Stimulated activated CD4-positive, alpha-beta T cell treated with anti-CD3 and anti-CD28 coated beads, Interleukin-2, amount 100 ng/mL, for 4 hours (primary cell): ENCODE measurements at places on chromosomes 5 and 9.

- DNase-seq, result peak; percentile 31
These were observed 52.6 kb upstream of the KLF9 start for GRCh38 chr9:70466976-70467561.

GRCh38 chr9:132267660-132268059 is 87.1 kb downstream of the SETX start:
- no peak for DNase-seq

DNA sequence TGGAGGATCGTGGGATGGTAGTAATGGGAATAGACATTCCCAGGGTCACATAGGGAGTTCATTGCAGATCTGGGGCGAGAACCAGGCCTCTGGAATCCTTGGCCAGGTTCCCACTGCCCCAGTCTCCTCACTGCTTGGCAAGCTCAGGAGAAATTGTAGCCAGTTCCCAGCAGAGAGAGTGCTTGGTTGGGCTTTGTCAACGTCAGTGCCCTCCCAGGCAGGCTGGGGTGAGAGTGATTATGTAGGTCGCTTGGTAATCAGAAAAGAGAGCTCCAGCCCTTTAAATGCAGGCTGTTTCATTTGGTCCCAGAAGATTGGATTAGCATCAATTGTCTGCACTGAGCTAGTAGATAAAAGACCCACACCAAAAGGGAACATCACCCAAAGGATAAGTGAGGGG is 51.8 kb upstream of the GALNT10 start:
- no peak for DNase-seq

DNA sequence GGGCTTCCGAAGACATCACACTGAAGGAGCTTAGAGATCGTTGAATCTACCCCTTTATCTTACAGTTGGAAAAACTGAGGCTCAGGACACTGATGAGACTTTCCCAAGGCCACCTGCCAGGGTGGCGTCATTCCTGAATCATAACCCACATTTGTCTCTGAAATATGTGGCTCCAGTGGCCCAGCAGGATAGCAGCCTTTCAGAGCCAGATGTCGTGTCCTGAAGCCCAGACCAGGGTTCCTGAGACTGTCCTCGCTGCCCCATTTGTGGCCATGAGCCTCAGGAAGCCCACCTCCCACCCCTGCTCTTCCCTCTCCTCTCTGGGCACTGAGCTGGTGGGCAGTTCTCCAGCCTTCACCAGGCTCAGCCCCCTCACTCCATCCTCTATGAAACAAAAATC is 2.4 kb downstream of the HMCN2 start:
- DNase-seq, result no peak

DNA sequence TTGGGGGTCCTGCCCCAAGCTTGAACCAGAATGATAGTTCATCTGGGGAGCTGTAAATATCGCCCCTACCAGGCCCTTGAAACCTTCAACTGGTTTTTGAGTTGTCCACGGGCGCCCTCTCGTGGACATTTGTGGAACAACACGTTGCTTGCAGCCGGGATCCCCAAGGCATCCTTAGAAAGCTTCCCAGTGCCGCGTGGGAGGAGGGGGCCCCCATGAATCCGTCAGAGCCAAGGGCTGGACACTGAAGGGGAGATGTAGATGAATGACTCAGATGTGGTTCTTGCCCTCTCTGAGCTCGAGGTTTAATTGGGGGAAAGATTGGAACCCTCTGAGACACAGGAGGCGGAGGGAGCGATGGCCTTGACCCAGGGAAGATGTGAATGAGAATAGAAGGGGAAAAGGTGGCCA is 31.8 kb upstream of the ORM1 start:
- DNase-seq, result peak; percentile 39

DNA sequence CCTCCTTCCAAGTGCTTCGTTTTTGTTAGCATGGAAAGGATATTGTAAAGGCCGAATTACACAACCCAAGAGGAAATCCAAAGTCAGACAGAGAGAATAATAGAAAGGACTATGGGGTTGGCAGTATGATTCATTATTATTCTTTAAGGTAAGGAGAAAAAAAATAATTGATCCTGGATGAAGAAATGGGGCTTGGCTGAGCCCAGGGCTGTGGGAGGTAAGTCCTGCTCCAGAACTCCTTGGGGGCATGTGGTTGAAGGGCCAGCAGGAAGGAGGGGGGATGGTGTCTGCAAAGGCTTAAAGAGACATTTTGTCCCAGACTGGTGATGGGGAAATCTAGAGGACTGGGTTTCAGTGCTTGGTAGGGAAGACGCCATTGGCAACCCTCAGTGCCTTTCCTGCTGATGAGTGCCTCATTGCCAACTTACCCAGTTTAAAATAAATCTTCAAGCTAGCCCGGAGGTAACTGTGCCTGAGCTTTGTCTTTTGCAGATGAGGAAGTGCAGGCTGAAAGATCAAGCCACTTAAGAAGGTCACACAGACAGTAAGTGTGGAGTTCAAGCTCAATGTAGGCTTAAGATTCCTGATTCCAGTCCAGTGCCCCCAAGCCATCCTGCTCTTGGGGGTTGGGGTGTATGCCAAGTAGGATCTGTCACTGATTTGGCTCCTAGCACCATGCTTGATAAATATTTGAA is 30.2 kb downstream of the FOXI1 start:
- no peak for DNase-seq

DNA sequence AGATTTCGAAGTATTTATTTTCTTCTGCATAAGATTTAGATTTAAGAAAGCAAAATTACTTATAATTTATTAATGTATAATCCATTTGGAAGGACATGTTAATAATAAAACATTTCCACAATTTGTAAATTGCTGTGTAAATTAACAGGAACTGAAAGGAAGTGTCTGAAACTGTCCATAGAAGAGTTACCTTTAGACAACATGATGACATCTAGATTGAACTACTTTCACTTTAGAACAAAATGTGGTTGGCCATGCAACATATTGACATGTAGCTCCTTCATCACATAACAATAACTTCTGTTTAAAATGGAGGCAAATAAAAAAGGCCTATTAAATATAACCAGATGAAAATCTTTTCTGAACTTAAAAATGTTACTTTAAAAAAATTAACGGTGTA is 1849.5 kb upstream of the ACO1 start:
- no peak for DNase-seq

GRCh38 chr5:117803533-117803932 is 1184.8 kb downstream of the DTWD2 start:
- no peak for DNase-seq

DNA sequence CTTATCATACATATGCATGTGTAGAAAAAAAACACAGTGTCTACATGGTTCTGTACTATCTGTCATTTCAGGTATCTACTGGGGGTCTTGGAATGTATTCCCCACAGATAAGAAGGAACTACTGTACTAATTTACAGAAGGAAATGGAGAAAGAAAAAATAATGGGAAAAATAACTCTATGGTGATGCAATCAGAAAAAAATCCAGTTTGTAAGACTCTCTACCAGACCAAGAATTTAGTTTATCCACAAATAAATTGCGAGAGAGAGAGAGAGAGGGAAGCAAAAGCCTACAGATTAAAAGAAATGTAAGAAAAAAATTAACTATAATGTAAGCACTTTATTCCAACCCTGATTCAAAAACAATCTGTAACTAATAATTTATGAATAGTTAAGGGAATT is 708.6 kb upstream of the ZNF608 start:
- no peak for DNase-seq

- no peak for DNase-seq
These were observed 29.3 kb downstream of the GRAMD2B start for GRCh38 chr5:126452477-126452876.

GRCh38 chr5:10511741-10512640 is 51.9 kb upstream of the ANKRD33B start:
- no peak for DNase-seq

GRCh38 chr9:69173891-69174615 is at the start of gene TJP2:
TJP2 (plus strand) TSS chr9:69174277; CDS start chr9:69174373, 96 bp downstream.
- DNase-seq, result peak; percentile 27
